ENCODE measurements at places on chromosomes 1 and 21. TPM values are rescaled to one million over a fixed set of nuclear protein-coding genes. Genes with fewer than 3 reads are reported as not detected.

Gene ADORA1
- 0.57 TPM for total RNA-seq

Gene RALGPS2
- total RNA-seq: 8.5 TPM

Gene OXCT2
- total RNA-seq: 0.17 TPM

Gene ACTL8
- not detected for total RNA-seq

Gene RXFP4
- total RNA-seq: not detected

Gene NOS1AP
- total RNA-seq: 1.8 TPM

Gene PARS2
- total RNA-seq: 2.4 TPM

Gene PERM1
- total RNA-seq: 0.15 TPM

All from lung (tissue), 17 donors.